ENCODE measurements at places on chromosomes 1 and 21. TPM values are rescaled to one million over a fixed set of nuclear protein-coding genes. Genes with fewer than 3 reads are reported as not detected.

- DNase-seq, result no peak
Measured at GRCh38 chr1:27489501-27489972, 430 bp downstream of the WASF2 start.

The SCAMP3 gene
- total RNA-seq, result 64.1 TPM

- peak; percentile 74 for DNase-seq
Measured at GRCh38 chr1:21939650-21940374, 2.7 kb upstream of the HSPG2 start.

The SH3GLB1 gene
- total RNA-seq, result 38.3 TPM

The NT5C1A gene
- not detected for total RNA-seq

DNA sequence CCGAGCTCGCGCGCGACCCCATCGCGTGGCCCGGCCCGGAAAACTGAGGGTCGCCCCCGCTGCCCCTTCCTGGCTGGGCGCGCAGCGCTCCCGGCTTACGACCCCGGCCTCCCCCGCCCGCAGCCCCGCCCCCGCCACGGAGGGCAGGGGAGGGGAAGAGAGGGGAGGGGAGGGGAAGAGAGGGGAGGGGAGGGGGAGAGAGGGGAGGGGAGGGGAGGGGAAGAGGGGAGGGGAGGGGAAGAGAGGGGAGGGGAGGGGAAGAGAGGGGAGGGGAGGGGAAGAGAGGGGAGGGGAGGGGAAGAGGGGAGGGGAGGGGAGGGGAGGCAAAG is 6.7 kb upstream of the ANKRD65 start:
- no peak for DNase-seq

The CHI3L2 gene
- total RNA-seq, result not detected

The FCRLB gene
- 1.0 TPM for total RNA-seq

Measured in PC-9 (cell line).